ENCODE measurements at places on chromosomes 7 and 10. TPM values are rescaled to one million over a fixed set of nuclear protein-coding genes. Genes with fewer than 3 reads are reported as not detected.

DNA sequence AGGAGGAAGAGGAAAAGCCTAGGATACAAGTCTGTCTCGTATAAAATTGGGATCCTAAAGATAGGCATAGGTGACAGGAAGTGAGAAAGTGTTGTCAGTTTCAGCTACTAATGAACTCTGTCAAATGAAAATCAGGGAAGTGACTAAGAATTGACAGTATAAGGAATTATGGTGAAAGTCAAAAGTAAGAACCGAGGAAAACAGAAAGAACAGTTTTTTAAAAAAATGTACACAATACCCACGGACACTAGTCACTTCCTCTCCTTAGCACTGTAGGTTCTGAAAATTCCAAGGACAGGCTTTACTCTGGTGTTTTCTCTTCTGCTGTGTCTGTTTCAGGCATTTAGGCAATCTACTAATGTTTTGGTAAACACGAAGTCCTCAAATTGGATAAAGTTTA is 42.3 kb downstream of the ATAD1 start:
- peak; percentile 25 for DNase-seq

GRCh38 chr10:20289070-20289828 is 473.0 kb downstream of the PLXDC2 start:
- DNase-seq, result no peak

GRCh38 chr10:96376483-96376882 is 17.7 kb upstream of the OPALIN start:
- peak; percentile 75 for DNase-seq

DNA sequence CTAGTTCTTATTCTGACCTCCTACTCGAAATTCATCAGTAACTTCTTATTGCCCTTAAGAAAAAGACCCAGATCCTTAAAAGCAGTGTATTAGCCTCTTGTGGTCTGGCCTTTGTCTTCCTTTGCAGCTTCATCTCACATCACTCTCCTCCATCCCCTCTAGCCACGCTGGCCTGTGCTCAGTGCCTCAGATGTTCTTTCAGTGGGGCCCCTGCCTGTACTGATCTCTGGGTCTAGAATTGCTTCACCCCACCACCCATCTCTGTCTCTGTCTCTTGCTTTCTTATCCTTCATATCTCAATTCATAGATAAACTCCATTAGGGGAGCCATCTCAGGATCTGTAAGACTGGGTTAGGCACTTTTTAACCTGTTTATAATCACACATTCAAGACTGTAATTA is 1178.5 kb upstream of the C7orf33 start:
- no peak for DNase-seq

DNA sequence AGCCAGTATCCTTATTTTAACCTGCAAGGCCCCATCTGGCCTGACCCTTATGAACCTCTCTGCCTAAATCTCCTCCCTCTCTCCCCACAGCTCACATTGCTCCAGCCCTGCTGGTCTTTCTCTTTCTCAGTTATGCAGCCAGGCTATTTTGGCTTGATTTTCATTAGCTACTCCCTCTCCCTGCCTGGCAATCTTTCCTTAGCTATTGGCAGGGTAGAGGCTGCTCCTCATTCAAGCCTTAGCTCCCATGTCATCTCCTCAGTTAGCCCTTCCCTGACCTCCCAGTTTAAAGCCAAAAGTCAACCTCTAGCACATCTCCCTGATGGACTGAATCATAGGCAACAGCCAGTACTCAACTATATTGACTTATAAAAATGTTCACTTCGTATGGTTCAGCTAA is 214.4 kb upstream of the CELF2 start:
- DNase-seq, result no peak

GRCh38 chr10:113524539-113525490 is 28.0 kb upstream of the HABP2 start:
- DNase-seq, result no peak

ADRB1 gene
- 0.41 TPM for total RNA-seq

DNA sequence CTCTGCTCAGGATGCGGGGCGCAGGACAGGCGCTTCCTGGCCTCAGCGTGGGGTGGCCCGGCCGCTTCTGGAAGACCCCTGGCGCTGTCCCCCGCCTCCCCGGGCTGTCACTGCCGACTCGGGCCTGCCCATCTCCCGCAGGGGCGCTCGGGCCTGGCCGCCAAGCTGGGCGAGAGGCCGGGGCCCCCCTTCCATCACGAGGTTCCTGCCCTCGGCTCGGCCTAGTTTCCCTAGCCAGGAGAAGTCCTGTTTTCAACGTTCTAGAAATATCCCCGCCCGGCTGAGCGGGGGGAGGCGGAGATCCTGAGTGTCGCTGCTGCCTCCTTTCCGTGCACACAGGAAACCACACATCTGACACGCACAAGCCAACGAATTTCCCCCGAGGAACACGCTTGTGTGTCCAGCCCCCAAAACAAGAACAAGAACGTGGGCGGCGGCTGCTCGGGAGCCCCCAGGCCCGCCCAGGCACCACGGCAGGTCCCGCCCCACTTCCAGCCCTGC is 33.7 kb downstream of the AP5Z1 start:
- DNase-seq, result no peak

DNA sequence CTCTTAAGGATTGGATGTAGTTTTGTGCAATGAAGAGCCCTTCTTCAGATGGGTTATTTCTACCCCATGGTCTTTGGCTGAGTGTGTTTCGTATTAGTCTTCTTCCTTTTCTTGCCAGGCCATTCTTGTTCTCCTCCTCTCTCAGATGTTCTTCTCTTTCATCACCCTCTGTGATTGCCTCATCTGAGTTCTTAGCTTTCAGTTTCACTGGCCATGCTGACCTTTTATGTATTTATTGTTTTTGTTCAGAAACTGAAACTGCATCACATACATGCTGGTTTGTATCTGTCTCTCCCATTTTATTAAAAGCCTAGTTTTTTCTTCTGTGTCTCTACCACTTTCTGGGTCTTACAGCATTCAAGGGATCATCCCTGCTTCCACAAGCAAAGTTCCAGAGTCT is 21.7 kb upstream of the PCGF5 start:
- no peak for DNase-seq

- DNase-seq, result peak; percentile 72
Measured at GRCh38 chr7:124765401-124766352, at the start of gene GPR37. Gene GPR37 (minus strand): TSS chr7:124765792. CDS start chr7:124764976, 816 bp downstream.

DNA sequence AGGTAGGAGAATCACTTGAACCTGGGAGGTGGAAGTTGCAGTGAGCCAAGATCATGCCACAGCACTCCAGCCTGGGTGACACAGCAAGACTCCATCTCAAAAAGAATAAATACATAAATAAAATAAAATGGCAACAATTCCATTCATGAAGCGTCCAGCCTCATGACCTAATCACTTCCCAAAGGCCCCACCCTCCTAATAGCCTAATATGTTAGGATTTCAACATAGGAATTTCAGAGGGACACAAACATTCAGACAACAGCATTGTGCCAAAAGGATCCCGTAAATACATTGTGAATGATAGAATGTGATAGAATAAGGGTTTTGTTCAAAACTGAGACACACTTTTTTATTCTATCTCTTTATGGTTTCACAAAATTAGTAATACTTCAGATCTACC is 90.3 kb downstream of the FAM107B start:
- no peak for DNase-seq

SEMA3C gene
- 99.5 TPM for total RNA-seq

DNA sequence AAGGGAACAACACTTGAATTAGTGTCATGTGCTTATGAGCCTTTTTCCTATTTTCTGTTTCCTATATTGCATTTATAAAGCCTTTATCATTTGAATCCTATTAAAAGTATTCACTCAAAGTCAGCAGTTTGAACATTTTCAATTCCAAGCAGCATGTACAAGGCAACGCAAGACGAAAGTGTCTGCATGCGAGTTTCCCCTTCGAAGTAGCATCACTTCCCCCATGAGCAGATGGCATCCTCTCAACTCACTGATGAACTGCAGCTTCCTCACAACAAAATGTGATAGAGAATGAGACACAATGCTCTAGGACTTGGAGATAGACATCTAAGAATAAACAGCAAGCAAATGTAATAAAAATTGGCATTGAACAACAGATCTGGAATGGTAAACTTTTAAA is 270.7 kb downstream of the PRPF18 start:
- no peak for DNase-seq

DNA sequence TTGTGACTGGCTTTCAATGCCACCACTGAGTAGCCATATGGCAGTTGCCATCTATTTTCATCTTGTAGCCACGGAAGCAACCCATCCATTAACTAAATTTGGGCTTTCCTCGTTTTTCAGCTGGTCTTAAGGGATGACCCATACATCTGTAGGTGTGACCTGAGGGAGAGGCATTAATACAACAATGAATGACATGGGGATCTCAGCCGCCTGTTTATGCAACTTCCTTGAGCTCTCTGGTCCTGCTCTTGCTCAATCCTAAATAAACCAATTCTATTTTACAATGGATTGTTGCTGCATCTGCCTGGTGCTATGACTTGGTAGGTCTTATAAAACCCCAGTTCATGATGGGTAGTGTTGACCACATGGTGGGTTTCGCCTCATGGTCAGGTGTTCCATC is 21.9 kb upstream of the ADAM22 start:
- no peak for DNase-seq

UCN3 gene
- not detected for total RNA-seq

GRCh38 chr7:92972441-92972840 is 136.1 kb upstream of the CDK6 start:
- DNase-seq, result no peak

ERVW-1 gene
- not detected for total RNA-seq

ELFN1 gene
- 0.10 TPM for total RNA-seq

GRCh38 chr10:49499305-49499851 is 39.5 kb downstream of the ERCC6 start:
- DNase-seq, result no peak

DNA sequence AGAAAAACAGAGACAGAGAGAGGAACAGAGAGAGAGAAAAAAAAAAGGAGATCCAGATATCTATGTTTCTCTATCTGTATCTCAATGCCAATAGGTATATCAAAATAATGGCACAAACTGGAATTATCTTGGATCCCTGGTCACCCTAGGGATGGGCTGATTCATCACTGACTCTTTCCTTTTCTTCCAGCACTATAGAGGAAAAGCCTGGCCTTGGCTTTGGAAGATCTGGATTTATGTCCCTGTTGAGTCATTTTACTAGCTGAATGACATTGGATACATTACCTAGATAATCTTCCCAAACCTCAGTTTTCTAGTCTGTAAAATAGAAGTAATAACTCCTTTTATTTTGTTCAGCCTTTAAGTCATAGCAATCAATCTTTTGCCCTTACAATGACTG is 152.8 kb upstream of the GDF10 start:
- no peak for DNase-seq

Measured in foreskin keratinocyte (primary cell).